Activated naive CD8-positive, alpha-beta T cell treated with anti-CD3 and anti-CD28 coated beads for 36 hours (primary cell): ENCODE measurements at places on chromosomes 4 and X. TPM values are rescaled to one million over a fixed set of nuclear protein-coding genes. Genes with fewer than 3 reads are reported as not detected.
A peak's percentile ranks its signal among the peaks of the same experiment; 100 is the strongest.

GRCh38 chr4:66911880-66912279 lies 633.4 kb downstream of the CENPC start:
- DNase-seq = no peak

DNA sequence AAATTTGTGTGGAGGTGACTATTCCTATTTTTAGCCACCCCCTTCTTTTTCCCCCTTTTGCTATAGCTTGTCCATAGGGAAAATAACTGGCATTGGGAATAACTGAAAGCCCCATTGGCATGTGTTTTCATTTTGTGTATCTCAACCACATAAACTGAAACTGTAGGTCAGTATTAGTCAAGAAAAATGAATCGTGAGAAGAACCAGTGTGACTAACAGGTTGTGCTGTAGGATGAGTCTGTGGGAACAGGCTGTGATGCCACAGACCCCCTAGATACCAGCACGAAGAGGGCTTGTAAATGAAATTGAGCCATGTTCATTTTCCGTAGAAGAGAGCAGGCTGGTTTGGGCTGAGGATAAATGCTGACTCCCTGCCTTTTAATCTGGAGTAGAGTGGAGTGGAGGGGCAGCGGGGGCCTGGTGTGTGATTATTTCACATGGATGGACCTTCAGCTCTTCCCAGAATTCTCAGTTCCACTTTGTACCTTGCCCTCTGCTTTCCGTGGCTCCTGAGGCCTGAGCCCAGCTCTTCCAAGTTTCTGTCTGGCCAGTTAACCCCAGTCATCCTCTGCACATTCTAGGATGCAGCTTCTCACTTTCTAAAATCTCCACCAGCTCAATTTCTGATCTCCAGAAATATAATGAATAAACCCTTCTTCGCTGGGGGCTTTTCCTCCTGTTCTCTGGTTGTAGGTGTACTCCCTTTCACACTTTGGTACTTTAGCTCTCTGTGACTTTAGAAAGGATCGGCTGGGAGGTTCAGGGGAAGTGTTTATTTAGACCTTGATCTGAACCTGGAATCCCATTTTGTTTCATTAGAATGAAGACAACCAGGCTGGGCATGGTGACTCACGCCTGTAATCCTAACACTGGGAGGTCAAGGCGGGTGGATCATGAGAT lies 37.3 kb downstream of the DCUN1D4 start:
- no peak for DNase-seq

- no peak for DNase-seq
These were observed 641.0 kb upstream of the PITX2 start for GRCh38 chr4:111263836-111264235.

DNA sequence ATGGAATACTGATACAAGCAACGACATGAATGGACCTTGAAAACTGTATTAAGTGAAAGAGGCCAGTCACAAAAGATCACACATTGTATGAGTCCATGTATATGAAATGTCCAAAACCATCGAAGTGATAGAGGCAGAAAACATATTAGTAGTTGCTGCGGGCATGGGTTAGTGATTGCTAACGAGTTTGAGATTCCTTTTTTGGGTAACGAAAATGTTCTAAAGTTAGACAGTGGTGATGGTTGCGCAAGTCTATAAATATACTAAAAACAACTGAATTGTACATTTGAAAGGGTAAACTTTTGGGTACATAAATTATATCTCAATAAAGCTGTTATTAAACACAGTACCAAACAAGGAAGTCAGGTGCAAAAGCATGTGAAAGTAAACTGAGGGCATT lies 234.5 kb downstream of the FBXW7 start:
- DNase-seq = no peak

DNA sequence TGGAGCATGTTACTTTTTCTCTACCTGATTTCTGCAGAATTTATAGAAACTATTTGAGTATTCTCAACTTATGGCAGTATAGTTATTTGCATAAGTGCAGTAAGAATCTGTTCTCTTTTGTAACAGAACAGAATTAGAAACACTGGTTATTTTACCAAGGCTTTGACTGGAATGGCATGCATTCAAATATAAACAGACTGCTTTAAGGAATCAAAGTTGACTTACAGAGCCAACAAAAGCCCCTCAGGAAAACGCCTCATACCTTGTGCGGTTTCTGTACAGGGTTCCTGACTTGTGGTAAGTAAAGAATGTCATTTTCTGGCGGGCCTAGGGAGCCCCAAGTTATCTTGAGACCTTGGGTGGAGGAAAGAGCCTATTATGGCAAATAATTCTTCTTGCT lies 97.1 kb downstream of the GPR143 start:
- DNase-seq = no peak

DNA sequence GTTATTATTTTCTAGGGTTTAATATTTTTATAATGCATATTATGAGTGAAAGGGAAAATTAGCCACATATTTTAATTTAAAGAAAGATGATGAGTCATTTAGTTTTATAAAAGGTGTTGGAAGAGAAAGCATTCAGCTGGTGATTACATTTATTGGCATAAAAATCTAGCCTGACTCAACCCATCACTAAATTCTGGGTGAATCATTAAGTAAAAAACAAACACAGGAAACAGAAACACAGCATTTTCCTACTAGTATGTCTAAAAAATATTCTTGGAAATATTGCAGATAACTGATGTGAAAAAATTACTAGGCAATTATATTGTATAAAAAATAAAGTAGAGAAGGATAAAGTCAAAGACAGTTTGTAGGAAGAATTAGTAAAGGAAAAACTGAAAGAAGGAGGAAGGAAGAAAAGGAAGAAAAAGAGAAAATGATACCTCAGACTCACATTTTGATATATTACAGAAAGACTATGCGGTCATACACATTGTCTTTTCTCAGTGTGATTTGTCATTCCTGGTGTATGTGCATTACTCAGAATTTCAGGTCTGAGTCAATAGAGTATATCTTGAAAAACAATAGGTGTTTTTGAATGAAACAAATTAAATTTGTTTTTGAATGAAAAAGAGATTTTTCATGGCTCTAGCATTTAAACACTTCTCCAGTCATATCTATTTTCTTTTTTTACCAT lies 48.0 kb upstream of the SPOCK3 start:
- DNase-seq = no peak

DNA sequence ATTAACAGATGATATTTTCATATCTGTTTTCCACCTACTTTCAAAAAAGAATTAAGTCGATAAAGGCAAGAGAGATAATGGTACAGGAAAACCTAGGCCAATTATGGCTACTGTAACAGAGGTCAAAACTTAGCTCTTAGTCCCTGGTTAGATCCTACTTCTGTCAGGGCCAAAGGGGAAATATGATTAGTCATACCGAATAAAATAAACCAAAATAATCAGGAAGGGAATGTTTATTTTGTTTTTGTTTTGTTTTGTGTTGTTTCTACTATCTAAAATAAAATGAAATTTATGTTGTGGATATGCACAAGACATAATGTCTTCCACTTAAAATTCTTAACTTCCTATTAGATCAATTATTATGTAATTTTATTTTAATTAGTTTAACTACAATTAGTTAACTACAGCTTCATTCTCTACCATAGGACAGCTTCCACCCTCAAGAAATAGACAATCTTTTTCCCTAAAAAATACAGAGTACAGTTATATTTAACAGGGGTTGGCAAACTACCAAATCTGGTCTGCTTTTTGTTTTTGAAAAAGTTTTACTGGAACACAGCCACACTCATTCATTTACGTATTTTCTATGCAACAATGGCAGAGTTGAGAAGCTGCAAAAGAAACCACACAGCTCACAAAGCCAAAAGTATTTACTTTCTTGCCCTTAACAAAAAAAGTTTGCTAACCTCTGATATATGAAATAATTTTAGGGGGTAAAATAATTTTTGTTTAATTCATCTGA lies 25.4 kb downstream of the TMEM47 start:
- no peak for DNase-seq

GRCh38 chr4:99832321-99832720 lies 15.7 kb downstream of the DAPP1 start:
- DNase-seq = no peak

GRCh38 chr4:183157215-183157614 lies 58.2 kb downstream of the WWC2 start:
- DNase-seq = no peak

DNA sequence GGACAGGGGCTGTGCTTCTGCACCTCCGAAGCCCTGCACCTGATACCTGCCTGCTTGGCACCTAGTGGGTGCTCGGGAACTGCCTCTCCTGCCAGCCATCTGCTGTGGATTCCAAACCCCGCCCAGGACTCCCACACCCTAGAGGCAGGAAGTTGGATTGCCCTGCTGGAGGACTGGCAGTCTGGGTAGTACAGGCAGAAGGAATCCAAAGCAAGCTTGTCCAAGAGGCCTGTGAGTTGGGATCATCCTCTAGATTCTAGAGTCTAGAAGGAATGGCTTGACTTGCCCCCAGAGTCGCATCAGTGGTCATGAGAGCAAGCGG lies 64.6 kb upstream of the MTM1 start:
- DNase-seq = no peak

GRCh38 chr4:110900213-110900769 lies 277.4 kb upstream of the PITX2 start:
- no peak for DNase-seq

DNA sequence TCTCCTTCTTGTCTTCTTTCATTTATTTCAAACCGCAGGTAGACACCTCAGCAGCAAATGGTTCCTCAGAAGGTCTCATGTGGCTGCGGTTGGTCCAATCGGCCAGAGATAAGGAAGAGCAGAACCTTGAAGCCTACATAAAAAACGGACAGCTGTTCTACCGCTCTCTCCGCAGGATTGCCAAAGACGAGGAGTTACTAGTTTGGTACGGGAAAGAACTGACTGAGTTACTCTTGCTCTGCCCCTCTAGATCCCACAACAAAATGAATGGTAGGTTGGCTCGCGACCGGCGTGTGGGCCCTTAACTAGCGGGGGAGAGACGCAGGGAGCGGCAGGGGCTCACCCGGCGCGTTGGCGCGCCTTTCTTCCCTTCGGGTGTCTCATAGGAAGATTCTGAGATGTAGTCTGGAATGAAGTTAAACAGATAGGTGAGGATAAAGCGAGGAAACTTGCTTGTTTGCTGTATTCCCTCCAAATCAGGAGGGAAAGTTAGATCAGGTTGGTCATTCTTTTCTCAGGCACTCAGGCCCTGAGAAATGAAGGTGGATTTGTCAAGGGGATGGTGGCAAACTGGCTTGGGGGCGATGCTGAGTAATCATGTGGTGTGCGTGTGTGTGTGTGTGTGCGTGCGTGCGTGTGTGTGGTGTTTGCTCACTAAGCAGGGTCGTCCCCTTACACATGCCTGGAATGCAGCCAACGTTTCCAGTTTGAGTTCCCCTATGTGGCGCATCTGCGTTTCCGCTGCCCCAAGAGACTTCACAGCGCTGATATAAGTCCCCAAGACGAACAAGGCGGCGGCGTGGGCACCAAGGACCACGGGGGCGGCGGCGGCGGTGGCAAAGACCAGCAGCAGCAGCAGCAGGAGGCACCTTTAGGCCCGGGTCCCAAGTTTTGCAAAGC lies 4.2 kb downstream of the PRDM8 start:
- peak; percentile 65 for DNase-seq

GRCh38 chr4:113317523-113317922 lies 268.1 kb downstream of the ANK2 start:
- DNase-seq = no peak

Gene OTC
- total RNA-seq = not detected

Gene AIMP1
- total RNA-seq = 84.4 TPM

Gene VEGFC
- total RNA-seq = not detected

Gene MAGEA12
- total RNA-seq = not detected

Gene FGF16
- 0.12 TPM for total RNA-seq

Gene NMU
- total RNA-seq = 0.56 TPM

Gene FGF5
- not detected for total RNA-seq

Gene FAM47C
- total RNA-seq = not detected

Gene TMPRSS11B
- total RNA-seq = not detected
